Mucosa of descending colon (tissue), 3 donors: ENCODE measurements at places on chromosomes 1 and 21. TPM values are rescaled to one million over a fixed set of nuclear protein-coding genes. Genes with fewer than 3 reads are reported as not detected.

- DNase-seq, result no peak
These were observed 17.2 kb downstream of the VCAM1 start for GRCh38 chr1:100736746-100737145.

Gene VAMP4
- 15.0 TPM for total RNA-seq

Gene KLHL21
- total RNA-seq, result 68.2 TPM

DNA sequence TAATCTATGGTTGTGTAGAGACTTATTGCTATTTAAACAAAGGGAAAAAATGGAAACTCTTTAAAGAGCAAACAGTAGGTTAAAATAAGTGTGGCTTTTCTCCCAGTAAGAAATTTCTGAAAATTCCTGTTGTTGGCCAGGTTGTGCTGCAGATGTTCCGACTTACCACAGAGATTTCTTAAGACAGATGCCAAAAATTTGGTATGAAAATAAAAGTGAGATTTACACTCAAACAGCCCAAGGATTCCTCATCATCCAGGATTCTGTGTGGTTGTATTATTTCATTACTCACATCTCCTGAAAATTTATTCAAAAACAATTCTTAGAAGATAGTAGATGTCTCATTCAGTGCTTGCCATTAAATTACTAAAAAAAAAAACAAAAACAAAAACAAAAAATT, 296.7 kb upstream of the PTBP2 start:
- no peak for DNase-seq

Gene ADARB1
- total RNA-seq, result 91.2 TPM

Gene GSTM3
- 84.8 TPM for total RNA-seq

DNA sequence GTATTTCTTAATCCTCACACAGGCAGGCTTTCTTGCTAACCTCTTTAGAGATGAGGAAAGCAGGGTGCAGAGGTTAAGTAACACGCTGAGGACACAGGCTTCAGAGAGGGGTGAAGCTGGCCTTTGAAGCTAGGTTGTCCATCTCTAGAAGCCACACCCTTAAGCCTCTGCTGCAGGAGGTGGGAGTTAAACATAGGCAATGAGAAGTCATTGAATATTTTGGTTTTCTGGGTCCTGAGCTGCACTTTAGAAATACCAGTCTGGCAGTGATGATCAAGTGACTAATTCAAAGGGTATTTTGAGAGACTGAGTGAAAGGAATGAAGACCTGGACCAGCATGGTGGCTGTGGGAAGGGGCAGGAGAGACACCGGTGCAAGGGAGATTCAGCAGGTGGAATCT, 9.9 kb downstream of the KCNJ15 start:
- DNase-seq, result no peak

DNA sequence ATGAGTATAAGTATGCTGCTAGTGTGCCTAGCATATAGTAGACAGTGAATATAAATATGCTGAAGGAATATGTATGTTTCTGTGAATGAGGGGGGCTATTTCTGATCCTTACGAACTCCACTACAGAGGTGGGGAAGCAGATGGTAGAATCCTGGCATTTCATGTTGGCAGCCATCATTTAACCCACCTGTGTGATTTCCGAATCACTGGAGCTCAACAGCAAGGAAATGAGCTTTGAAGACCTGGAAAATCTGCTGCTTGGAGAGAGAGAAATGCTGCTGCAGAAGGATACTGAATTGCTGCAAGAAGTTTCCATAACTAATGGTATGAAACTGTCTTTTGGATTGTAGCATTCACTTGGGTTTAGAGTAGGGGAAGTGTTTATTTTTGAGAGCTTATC, 83.5 kb downstream of the RABGAP1L start:
- DNase-seq, result no peak

DNA sequence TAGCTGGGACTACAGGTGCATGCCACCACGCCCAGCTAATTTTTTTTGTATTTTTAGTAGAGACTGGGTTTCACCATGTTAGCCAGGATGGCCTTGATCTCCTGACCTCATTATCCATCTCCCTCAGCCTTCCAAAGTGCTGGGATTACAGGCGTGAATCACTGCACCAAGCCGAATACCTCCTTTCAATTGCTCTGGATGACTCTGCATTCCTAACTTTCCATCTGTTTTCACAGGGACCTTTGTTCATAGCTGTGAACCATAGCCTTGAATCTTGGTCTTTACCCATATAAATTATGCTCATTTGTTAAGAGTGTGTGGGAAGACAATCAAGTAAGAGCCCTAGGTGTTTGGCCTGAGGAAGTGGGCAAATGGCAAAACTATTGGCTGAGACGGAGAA, 422.7 kb downstream of the DISC1 start:
- no peak for DNase-seq

DNA sequence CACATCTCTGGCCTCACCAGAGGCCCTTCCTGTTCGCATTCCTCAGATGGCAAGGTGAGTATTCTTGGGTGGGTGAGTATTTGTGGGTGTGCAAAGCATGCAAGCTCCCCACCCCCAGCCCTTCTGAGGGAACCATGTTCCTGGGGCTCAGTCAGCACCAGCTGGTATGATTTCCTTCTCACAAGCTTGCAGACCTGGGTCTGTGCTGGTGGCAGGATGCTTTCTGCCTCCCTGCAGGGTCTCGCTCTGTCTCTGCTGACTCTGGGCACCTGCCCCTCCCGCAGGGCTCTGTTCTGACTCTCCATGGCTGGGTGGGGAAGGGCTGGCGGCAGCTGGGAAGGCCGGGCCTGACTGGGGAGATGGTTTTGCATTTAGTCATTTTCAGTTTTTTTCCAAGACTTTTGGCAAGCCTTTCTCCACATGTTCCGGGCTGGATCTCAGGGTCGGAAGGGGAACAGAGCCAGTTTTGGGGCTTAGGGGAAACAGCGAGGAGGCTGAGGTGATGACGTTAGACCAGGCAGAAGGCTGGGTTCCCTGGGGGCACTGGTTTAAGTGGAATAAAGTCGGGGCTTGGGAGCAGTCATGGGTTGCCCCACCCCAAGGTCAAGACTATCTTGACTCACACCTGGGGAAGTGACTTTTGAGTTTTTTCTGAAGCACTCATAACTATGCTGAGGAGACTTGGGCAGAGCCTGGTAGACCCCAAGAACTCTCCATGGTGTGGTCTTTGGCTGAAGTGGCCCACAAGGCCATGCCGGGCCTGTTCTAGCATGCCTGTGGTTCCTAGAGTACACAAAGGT, 6.2 kb downstream of the RASSF5 start:
- peak; percentile 68 for DNase-seq

Gene LCE2B
- not detected for total RNA-seq

Gene KRTAP21-3
- not detected for total RNA-seq

GRCh38 chr1:169044296-169044695, 62.2 kb upstream of the ATP1B1 start:
- no peak for DNase-seq

GRCh38 chr1:44408212-44408582, 3.1 kb downstream of the RNF220 start:
- DNase-seq, result no peak

Gene TMEM69
- 17.2 TPM for total RNA-seq

- no peak for DNase-seq
These were observed 4.7 kb downstream of the ARHGEF11 start for GRCh38 chr1:157040802-157041201.
